ENCODE measurements at places on chromosomes 1 and 21.
A peak's percentile ranks its signal among the peaks of the same experiment; 100 is the strongest.

- DNase-seq: peak; percentile 26
These were observed 198.8 kb downstream of the AMY1C start for GRCh38 chr1:103948526-103948925.

DNA sequence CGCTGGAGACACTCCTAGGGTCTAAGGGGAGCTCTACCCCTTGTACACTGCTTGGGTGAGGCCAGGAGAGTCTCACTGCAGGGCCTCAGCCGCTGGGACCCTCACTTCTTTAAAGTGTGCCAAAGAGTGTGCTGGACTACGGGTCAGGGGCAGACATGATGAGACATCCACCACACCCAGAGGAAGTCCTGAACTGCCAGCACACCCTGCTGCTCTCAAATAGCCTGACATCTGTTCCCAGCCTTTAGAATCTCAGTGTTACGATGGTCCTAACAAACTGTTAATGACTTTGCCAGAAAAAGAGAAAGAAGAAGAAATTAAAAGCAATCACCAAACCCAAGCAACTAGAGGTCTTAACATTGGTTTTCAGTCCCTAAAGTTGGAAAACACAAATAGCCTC, 49.0 kb downstream of the MRPL37 start:
- DNase-seq: no peak

DNA sequence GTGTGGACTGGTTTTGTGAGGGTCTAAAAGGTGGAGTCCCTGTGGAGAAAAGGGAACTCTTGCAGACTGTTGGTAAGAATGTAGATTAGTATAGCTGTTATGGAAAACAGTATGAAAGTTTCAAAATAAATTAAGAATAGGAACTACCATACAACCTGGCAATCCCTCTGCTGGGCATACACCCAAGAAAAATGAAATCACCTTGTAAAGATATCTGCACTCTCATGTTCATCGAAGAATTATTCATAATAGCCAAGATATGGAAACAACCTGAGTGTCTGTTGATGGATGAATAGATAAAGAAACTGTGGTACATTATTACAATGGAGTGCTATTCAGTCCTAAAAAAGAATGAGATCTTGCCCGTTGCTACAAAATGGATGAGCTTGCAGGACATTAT, 109.6 kb downstream of the TBX19 start:
- no peak for DNase-seq

DNA sequence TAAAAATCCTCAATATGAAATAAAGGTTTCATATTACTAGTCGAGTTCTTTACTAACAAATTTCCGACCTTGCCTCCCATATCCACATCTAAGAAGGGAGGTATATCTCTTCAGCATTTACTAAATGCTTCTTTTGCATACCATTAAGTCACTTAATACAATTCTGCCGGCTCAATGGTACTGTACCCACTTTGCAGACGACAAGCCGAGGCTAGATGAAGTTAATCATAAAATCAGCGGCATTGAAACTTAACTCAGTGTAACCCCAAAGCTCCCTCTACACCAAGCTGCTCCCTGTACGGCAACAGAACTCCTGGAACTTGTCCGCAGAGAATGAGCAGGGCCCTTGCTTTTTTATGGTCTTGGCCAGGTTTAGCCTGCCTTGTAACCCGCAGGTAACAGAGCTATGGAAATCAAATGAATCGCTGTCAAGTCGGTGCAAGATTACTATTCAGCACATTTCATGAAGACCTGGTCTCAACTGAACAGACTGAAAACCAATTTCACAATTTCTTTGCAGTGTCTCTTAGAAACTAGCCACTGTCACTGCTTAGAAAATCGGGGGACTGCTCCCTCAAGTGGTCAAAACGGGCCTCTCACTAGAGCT, 738 bp downstream of the INTS7 start:
- DNase-seq: no peak

- DNase-seq: no peak
These were observed 6.2 kb downstream of the NR5A2 start for GRCh38 chr1:200033511-200034261.

DNA sequence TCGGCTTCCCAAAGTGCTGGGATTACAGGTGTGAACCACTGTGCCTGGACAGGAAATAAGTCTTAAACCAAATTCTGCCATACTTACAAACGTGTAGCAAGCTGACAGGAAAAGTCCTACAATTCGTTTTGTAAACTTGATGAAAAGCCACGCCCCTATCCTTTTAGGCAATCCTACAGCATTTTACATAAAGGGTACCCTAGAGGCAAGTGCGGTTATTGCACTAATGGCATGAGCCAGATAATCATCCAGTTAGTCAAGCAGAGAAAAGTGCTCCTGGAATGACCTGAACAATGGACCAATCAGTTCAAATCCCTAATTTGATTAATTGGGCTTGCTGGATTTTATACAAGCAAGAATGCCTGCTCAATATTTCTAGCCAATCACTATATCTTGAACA, 338.2 kb downstream of the KIF26B start:
- no peak for DNase-seq

- DNase-seq: peak; percentile 88
These were observed at the start of gene NRAS for GRCh38 chr1:114716304-114717170. TSS of gene NRAS (minus strand) at chr1:114716771. CDS start at chr1:114716160, 611 bp downstream.

DNA sequence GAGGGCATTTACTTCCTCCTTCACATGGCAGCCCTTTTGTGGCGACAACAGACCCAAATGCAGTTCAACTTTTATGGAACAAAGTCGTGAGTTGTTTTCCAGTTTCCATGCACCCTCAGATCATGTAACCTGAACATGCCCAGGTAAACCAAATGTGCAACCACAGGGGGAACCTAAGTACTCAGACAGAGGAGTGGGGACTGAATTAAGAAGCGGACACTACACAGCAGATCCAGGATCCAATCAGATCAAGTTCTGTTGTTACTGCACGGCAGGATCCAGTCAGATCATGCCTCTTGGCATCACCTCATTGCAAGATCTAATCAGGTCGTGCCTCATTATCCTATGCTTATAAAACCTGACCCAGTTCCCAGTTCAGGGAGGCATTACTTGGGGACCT, 115.7 kb downstream of the MATN1 start:
- no peak for DNase-seq

DNA sequence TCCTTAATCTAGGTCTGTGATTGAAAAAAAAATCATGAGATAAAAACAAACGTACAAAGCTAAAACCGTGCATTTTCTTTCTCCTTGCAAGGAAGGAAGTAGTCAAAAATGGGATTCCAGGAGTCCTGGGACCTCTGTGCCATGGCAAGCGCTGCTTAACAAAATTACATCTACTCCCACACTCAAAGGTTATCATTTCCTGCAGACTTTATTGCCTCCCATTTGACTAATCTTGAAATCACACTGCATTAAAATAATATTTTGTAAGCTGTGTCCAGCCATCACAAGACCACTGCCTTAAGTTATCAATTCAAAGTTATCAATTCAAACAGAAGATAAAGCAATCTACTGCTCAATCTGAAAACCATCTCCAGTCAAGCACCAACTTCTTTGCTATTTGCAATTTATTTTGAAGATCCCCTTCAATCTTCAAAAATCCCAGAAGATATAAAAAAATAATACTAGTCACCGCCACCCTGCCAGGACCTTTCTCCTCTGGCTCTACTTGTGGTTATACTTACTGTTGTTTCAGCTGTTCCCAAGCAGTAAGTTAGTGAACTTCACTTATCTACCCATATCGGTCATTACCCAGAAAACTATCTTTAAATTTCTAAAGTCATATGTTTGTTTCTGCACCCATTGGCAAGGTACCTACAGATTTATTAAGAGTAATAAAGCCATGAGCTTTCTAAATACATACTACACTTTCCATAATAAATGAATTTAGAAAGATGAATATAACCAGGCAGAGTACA, 38.1 kb upstream of the RAP1GAP start:
- DNase-seq: no peak

GRCh38 chr1:239164451-239165180, 221.8 kb upstream of the CHRM3 start:
- no peak for DNase-seq

DNA sequence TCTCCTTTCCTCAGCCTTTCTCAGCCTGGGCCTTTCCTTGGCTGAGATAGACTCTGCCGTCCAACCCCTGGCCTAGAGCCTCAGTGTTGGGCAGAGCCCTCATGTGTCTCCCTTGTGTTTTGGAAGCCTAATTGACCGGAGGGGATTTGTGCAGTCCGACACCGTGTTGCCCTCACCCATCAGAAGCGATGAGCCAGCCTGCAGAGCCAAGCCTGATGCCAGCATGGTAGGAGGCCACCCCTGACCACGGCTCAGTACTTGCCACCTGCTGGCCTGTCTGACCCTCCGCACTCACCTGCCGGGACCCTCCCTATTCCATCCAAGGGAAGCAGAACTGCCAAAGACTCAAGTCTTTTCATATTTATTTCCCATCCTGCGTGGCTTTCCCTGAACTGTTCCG, 9.3 kb upstream of the SFN start:
- no peak for DNase-seq

GRCh38 chr1:160607672-160608032, 28.4 kb upstream of the CD84 start:
- DNase-seq: no peak

GRCh38 chr1:158691907-158692306, 5.4 kb upstream of the SPTA1 start:
- no peak for DNase-seq

DNA sequence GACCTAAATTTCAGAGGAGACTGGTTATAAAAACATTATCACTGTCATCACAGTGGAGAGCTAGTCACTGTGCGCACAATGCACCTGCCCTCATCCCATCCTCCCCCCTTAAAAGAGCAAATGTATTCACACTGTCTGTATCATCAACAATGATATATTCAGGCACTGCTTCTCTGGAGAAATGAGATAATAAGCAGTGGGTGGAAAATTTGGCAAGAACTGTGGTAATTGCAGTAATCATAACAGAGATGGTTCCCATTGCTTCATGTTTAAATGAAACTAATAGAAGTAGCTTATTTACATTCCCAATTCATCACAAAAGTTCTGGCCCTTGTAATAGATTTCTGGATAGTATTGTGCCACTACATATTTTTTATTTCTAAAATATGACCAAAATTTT, 867.4 kb upstream of the ADGRL2 start:
- DNase-seq: peak; percentile 42

- DNase-seq: no peak
These were observed 303.4 kb downstream of the KIF26B start for GRCh38 chr1:245458234-245458633.

GRCh38 chr1:236156512-236157208, 14.3 kb downstream of the GPR137B start:
- DNase-seq: no peak

GRCh38 chr1:95002540-95003432, 70.0 kb downstream of the ALG14 start:
- peak; percentile 11 for DNase-seq

- no peak for DNase-seq
These were observed 27.2 kb downstream of the PUM1 start for GRCh38 chr1:31038360-31038759.

DNA sequence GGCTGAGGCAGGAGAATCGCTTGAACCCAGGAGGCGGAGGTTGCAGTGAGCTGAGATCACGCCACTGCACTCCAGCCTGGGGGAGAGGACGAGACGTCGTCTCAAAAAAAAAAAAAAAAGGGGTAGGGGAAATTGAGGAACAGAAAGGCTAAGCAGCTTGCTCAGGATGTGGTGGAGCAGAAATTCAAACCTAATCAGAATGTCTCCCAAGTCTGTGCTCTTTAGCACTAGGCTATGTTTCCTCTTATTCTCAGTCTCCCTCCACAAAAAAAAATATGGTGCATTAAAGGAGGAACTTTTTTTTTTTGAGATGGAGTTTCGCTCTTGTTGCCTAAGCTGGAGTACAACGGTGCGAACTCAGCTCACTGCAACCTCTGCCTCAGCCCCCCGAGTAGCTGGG, 114.2 kb downstream of the SLC16A1 start:
- DNase-seq: no peak

- peak; percentile 11 for DNase-seq
These were observed at the start of gene CFAP45 for GRCh38 chr1:159900086-159900680. TSS of gene CFAP45 (minus strand) at chr1:159900165. CDS start at chr1:159900098, 67 bp downstream.
